Suppressor macrophage (primary cell): ENCODE measurements at places on chromosomes 4 and X.

DNA sequence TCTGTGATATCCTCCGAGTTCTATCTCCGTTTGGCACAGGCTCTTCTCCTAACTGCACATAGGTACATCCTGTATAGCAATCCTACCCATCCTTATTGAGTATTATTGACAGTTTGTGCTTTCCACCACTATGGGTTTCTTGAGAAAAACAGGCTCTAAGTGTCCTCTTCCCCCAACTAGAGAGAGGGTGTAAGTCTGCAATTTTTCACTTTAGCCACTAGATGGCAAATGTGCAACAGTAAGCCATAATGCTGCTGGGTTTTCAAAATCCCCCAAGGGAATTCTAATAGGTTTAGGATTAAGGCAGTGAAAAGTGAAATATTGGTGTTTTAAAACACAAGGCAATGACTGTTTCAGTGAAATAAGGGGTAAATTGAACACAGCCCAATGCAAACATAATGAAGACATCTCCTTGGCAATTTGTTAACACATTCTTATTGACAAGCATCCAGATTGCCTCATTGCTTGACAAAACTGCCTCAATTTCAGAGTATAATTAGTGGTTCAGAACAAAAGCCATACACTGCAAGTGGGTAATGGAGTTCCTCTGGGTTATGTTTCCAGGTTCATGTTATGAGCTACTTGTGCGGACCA lies 239.0 kb upstream of the HTR2C start:
- DNase-seq, result peak; percentile 44

DNA sequence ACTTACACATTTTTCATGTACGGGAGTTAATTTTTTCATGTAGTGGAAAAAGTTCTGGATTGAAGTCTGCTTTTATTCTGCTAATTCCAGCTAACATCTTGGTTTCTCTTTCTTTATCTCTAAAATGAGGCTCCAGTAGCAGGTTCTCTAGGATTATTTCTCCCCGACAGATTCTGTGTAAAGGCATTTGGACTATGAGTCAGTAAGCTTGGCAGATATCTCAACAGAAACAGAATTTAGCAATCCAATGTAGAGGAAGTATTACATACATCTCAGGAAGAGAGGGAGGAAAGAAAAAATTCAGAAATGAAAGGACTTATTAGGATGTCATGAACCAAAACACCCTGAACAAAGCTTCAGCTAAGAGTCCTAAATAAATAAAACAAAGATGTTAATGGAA lies 1682.3 kb upstream of the TENM3 start:
- no peak for DNase-seq

- no peak for DNase-seq
Measured at GRCh38 chr4:71540749-71541269, 202.0 kb downstream of the SLC4A4 start.

GRCh38 chr4:147620315-147620714 lies 3.1 kb downstream of the TMEM184C start:
- no peak for DNase-seq

GRCh38 chr4:13601848-13602247 lies 25.7 kb downstream of the BOD1L1 start:
- no peak for DNase-seq

- DNase-seq, result peak; percentile 7
Measured at GRCh38 chr4:75287738-75288517, 226.3 kb downstream of the RCHY1 start.

DNA sequence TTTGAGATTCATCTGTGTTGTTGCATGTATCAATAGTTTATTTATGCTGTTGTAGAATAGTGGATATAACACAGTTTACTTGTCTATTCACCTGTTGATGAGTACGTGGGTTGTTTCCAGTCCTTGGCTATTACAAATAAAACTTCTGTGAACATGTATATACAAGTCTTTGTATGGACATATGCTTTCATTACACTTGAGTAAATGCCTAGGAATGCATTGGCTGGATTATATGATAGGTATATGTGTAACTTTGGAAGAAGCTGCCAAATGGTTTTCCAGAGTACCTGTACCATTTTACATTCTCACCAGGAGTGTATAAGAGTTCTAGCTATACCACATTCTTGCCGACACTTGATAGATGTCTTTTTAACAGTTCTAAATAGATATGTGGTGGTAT lies 16.5 kb downstream of the ART3 start:
- DNase-seq, result no peak

DNA sequence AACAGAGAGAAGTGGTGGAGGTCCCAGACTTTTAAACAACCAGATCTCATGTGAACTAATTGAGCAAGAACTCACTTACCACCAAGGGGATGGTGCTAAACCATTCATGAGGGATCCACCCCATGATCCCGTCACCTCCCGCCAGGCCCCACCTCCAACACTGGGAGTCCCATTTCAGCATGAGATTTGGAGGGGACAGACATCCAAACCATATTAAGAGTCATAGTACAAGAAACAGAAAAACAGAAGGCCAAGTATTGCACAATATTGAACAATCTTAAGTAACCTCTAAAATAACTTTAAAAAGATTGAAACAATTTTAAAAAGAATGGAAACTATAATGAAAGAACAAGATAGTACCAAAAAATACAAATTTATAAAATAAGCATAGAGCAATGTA lies 110.0 kb downstream of the CBR4 start:
- peak; percentile 56 for DNase-seq

DNA sequence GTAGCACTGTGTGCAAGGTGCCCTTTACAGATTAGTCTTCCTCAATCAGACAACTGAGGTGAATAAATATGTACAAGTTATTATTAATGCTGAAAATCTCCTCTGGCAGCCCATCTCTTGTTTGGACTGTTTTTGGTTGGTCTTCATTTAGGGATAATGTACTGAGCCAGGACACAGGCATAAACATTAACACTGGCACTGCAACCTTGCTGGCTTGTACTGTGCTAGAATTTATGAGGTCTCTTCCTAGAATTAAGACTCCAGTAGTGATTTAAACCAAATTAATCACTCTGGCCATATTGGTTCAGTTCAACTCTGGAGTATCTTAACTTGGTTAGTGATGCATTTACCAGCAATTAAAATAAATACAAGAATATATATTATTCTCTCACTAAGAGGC lies 244.7 kb upstream of the GK2 start:
- no peak for DNase-seq

DNA sequence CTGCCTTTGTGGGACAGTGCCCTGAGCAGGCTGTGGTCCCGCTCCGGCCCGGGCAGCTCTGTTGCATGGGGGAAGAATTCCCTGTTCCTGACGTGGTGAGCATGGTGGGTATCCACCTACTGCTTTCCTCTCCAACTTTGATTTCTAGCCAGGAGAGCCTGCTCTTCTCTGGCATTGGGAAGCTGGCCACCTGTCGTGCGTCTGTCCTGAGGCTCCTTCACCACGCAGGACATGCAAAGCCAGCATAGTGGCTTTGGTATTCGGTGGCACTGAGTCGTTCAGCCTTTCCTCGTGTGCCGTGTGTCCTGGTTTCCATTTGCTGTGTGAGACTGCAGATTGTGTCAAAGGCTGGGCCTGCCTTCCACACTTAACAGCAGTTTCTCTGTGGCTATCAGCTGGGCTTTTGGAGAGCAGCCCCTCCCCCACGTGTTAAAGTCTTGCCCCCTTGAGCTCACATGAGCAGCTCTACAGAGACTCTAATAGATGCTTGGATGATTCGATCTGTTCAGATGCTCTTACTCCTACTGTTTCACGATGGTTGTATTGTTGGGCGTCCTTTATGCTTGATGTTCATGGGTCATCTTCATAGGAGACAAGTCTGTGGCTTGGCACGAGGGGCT lies 46.3 kb upstream of the CLCN4 start:
- DNase-seq, result no peak

DNA sequence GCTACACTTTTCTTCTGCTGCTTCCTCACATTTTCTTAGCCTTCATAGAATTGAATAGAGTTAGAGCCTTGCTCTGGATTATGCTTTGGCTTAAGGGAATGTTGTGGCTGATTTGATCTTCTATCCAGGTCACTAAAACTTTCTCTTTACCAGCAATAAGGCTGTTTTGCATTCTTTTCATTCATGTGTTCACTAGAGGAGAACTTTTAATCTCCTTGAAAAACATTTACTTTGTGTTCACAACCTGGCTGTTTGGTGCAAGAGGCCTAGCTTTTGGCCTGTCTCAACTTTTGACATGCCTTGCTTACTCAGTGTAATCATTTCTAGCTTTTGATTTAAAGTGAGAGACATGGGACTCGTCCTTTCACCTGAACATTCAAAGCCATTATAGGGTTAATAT lies 87.7 kb upstream of the RAB40AL start:
- DNase-seq, result no peak

DNA sequence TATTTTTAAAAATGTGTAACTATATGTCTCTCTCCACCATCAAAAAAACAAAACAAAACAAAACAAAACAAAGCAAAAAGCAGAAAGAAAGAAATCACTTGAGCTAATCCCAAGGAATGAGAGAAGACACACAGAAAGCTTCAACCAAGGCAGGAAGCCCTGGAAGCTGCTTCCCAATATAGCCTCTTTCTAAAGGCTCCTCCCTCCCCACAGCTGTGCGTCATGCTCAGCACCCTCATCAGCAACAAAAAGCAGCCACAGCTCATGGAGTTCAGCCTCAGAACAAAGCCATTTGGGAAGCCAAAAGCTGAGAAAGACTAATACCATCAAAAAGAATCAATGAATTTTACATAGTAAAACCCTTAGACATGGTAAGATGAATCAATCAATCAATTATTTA lies 501.6 kb upstream of the SMIM31 start:
- DNase-seq, result no peak

DNA sequence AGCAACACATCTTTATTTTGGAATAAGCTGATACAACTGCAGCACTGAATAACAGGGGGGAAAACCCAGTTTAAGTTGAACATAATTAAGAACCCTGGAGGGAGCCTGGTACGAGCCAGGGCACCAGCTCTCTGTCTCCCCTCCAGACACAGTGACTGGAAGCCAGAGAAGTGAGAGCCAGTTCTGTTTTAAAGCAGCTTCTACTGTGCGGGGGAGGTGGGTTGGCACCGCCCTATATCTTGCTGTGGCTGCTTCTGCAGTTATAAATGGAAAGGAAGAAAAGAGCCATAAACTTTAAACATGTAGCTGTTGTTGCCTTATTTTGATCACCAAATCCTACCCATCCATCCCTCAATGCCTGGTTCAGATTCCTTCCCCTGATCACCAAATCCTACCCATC lies 207.9 kb upstream of the ANXA3 start:
- DNase-seq, result no peak

DNA sequence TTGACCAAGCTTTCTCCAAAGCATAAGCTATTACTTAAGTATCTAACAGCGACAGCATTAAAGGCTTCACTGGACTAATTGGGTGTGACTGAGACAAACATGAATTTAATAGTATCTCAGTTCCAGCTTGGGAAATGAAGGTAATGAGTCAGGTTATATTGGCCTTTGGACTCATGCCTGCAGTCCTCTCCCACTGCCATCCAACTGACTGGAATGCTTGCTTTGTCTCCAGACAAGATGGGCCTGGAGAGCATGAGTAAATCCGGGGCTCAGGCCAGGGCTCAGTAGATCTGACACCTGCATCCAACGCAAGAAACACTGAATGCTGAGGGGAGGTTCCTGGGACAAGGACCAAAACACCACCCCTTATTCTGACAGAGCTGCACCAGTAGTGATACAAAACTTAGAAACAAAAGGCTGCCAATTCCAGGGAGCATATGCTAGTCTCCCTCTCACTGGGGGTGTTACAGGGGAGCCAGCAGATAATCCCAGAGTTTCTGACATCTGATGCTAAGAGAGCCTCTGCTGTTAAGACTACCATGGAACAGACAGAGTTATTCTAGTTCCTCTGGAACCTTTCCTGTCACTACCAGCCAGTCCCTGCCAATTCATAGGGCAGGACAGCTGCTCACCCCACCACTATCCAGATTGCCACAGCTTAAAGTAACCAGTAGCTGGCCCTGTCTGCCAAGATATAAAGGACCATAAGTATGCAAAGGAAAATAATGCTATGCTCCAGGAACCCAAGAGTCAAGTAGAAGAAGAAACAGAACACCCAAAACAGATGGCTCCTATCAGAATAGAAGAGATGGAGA lies 293.8 kb downstream of the IQCM start:
- no peak for DNase-seq

DNA sequence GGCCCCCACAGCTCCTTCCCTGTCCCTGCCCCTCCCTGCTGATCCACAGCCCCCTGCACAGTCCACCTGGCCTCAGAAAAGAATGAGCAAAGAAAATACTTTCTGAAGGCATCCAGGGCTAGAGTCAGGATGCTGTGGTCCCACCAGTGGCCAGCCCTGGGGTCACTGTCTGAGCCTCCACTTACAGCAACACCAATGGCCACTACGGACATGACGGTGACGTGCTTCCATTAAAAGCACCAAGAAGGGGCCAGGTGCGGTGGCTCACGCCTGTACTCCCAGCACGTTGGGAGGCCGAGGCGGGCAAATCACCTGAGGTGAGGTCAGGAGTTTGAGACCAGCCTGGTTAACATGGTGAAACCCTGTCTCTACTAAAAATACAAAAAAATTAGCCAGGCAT lies 4.0 kb downstream of the JAKMIP1 start:
- no peak for DNase-seq

GRCh38 chrX:74349387-74349786 lies 45.4 kb downstream of the ZCCHC13 start:
- DNase-seq, result no peak
